ENCODE measurements at places on chromosomes 1 and 21.

DNA sequence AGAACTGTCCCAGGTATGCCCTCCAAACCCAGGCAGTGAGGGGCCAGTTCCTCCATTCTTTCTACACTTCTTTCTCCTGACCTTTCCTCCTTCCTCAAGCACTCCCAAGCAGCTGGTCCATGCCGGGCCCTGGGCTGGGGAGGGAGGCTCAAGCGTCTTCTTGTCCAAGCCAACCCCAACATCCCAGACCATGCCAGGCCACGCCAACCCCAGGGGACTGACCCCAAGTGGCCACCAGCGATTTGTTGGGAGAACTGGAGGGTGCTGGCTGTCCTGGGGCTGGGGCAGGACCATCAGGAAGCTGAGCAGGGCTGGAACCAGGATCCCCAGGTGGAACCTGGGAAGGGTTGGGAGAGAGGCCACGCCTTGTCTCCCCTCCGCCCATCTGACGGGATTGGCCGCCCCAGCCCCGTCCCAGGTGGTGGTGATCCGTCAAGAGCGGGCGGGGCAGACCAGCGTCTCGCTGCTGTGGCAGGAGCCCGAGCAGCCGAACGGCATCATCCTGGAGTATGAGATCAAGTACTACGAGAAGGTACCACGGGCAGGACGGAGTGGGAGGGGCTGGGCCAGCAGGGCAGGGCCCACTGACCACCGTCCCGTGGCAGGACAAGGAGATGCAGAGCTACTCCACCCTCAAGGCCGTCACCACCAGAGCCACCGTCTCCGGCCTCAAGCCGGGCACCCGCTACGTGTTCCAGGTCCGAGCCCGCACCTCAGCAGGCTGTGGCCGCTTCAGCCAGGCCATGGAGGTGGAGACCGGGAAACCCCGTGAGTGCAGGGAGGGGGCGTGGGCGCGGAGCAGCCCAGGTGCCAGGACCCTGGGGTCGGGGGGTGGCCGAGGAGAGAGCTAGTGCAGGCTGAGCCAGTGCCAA, 29.9 kb downstream of the EPHA8 start:
- no peak for DNase-seq

- DNase-seq = no peak
Observed at GRCh38 chr1:90434460-90434859, 282.6 kb downstream of the BARHL2 start.

GRCh38 chr1:14896381-14897079, 257.0 kb upstream of the TMEM51 start:
- no peak for DNase-seq

GRCh38 chr1:234694661-234695060, 84.7 kb upstream of the IRF2BP2 start:
- DNase-seq = no peak

- DNase-seq = no peak
Observed at GRCh38 chr1:76012341-76013205, 62.0 kb upstream of the ST6GALNAC3 start.

DNA sequence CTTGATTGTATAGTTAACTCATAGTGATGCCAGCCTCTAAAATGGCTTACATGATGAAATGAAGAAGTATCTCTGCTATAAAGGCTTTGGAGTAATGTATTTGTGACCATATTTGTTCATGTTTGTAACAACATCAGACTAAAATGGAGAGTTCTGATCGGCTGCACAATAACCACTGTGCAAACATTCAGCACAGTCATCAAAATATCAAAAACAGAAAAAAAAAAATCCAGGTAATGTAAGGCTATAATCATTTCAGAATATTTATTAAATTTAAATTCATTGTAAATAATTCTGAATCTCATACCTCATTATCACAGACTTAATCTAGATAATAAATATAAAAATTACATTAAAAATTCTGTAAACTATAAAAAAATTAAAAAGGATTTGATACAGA, 1161.8 kb downstream of the MRPL39 start:
- DNase-seq = no peak

Data from SHP77 treated with DMSO at 0.1 percent for 48 hours (cell line).